ENCODE measurements at places on chromosomes 4 and X.

- DNase-seq, result no peak
These were observed 712.4 kb downstream of the IL1RAPL1 start for GRCh38 chrX:29299684-29300083.

- DNase-seq, result no peak
These were observed 19.1 kb downstream of the GEMIN8 start for GRCh38 chrX:14010566-14010965.

- DNase-seq, result no peak
These were observed 13.8 kb upstream of the HPGDS start for GRCh38 chr4:94356444-94356843.

GRCh38 chr4:33453916-33454315 lies 2733.7 kb downstream of the PCDH7 start:
- DNase-seq, result no peak

GRCh38 chr4:153096344-153096743 lies 107.9 kb upstream of the TRIM2 start:
- DNase-seq, result no peak

GRCh38 chr4:3639613-3640586 lies 107.7 kb upstream of the LRPAP1 start:
- DNase-seq, result no peak

- DNase-seq, result no peak
These were observed 199.2 kb downstream of the DCTD start for GRCh38 chr4:182717788-182718583.

DNA sequence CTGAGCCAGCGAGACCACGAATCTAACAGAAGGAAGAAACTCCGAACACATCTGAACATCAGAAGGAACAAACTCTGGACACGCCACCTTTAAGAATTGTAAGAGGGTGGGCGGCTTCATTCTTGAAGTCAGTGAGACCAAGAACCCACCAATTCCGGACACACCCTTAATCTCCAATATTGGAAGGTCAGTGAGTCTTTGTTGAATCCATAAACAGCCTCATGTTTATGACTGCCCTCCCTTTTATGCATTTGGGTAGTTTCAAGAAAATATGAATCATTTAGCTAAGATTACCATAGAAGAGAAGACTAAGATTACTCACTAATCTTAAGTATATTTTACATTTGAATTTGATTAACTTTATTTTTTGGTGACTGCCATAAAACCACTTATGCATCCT lies 48.5 kb downstream of the VCX2 start:
- no peak for DNase-seq

- no peak for DNase-seq
These were observed 107.6 kb downstream of the GASK1B start for GRCh38 chr4:158065176-158065575.

GRCh38 chrX:10972706-10973105 lies 138.4 kb upstream of the HCCS start:
- DNase-seq, result no peak

DNA sequence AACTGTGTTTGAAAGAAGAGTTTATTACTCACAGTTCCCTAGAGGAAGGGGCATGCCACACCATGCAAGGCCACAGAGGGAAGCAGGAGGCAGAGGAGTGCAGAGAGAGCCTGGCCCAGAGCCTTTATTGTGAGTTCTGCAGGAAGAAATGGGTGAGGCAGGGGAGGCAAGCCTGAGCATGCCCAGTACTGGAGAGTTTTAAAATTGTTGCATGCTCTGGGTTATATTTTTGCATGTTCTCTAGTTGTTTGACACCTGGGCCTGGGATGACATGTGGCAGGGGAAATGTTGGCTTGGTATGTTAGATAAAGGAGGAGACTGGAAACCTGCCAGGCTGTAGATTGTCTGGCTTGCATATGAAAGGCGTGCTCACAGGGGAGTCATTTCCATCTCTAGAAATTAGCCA lies 19.7 kb upstream of the CRMP1 start:
- no peak for DNase-seq
